ENCODE measurements at places on chromosomes 2 and 18.

DNA sequence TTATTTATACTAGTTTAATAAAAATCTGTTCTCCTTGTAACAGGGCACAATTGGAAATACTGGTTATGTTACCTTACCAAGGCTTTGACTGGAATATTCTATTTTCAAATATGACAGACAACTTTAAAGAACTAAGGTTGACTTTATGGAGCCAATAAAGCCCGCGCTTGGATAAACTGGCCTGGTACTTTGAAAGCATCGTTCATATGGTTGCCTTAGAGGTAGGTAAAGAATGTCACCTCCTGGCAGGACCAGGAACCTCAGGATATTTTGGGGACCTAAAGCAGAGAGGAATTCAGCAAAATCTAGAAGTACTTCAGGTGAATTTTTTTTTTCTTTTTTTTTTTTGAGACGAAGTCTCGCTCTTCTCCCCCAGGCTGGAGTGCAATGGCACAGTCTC is 71.2 kb upstream of the CREB1 start:
- DNase-seq = no peak

- no peak for DNase-seq
Observed at GRCh38 chr18:59686260-59686659, 11.0 kb downstream of the CCBE1 start.

DNA sequence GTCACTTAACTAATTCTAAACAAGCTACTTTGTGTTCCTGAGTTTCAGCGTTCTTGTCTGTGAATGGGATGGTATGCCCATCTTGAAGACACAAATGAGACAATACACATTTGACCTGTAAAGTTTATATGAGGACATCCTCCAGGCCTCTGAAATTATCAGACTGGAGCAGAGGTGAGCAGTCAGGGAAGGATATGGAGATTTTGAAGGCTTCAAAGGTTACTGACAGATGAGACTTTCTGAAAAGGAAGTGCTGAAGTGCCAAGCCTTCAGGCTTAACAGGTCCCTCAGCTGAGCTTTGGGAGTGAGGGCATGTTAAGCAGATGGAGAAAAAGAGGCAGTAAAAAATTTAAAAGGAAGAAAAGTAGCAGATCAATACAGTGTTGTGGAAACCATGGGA is 110.9 kb upstream of the FOSL2 start:
- DNase-seq = no peak

DNA sequence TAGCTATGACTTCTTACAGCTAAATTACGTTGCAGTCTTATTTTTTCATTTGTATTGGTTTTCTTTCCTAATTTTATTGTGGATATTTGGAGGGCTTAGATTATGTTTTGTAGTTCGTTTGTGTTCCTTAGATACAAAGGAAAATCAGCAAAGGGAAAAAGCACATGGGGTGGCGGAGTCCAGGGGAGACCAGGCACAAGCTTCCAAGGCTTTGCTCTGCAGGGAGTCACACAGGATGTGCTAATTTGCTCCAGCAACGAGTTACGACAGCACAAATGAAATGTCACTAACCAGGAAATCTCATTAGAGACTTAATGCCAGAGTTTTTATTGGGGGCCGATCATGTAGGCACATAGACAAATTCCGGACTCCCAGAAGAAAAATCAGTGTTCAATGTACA is 60.5 kb upstream of the CABYR start:
- DNase-seq = no peak

DNA sequence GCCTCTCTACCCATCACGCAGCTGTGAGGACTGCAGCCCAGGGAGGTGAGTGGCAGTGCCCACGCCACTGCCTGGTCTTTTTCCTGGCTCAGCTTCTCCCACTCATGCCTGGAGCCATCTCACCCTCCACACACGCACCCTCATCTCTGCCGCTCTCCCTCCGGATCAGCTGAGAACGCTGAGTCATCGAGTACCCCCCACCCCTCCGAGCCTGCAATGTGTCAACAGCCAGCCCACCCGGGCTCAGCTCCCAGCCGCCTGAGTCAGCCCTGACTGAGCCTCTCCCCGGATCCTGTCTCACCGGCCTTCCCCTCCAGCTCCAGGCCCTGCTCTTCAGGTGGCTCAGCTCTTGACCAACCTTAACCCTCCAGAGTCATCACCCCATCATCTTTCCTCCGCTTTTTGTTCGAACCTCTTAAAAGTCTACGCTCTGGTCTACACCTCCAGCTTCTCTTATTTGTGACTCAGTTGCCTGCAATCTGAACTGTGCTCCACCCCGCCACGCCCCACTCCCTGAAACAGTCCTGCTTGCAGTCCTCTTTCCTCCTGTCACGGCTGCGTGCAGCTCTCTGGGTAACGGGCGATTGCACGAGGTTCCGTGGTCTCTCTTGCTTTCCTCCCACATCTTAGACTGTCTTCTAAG is 94.4 kb upstream of the ASAP2 start:
- no peak for DNase-seq

GRCh38 chr2:174544156-174544555 is 53.4 kb downstream of the WIPF1 start:
- no peak for DNase-seq

DNA sequence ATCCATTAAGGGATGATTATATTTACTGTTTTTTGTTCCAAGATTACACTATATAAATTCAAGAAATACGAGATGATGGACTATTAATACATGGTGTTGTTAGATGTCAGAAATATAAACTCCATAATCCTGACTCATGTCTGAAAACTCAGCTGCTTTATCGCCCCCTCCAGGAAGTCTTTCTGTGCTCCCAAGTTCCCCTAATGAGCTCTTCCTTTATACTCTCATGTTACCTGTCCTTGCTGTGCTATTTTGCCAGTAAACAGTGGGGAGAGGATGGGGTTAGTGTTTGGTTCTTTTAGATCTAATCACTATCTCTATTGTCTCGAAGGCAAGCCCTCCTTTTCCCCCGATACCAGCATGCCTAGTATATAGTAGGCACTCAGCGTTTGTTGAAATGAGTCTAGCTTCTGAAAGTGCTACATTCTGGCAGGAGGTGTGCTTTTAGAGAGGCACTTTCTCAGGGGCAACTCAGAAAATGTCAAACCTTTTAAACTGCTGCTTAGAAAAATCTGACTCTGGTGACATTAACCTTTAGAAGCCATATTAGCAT is 21.4 kb upstream of the BARD1 start:
- no peak for DNase-seq

DNA sequence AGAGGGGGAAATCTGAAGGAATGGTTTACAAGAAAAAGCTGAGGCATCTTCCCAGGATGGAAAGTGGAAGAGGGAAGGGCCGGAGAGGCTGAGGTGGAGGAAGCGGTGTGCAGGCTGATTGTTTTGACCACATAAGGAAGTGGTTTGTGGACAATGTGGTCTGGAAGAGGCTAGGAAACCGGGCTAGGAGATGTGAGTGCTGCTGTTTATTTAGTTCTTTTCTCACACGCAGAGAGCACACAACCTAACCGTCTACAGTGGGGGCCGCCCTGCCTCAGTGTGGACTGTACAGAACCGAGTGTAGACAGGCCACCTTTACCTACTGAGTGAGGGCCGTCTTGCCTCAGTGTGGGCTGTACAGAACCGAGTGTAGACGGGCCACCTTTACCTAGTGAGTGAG is 251.7 kb upstream of the PXDN start:
- DNase-seq = peak; percentile 39

GRCh38 chr2:16005816-16006536 is 65.6 kb downstream of the MYCN start:
- peak; percentile 1 for DNase-seq

DNA sequence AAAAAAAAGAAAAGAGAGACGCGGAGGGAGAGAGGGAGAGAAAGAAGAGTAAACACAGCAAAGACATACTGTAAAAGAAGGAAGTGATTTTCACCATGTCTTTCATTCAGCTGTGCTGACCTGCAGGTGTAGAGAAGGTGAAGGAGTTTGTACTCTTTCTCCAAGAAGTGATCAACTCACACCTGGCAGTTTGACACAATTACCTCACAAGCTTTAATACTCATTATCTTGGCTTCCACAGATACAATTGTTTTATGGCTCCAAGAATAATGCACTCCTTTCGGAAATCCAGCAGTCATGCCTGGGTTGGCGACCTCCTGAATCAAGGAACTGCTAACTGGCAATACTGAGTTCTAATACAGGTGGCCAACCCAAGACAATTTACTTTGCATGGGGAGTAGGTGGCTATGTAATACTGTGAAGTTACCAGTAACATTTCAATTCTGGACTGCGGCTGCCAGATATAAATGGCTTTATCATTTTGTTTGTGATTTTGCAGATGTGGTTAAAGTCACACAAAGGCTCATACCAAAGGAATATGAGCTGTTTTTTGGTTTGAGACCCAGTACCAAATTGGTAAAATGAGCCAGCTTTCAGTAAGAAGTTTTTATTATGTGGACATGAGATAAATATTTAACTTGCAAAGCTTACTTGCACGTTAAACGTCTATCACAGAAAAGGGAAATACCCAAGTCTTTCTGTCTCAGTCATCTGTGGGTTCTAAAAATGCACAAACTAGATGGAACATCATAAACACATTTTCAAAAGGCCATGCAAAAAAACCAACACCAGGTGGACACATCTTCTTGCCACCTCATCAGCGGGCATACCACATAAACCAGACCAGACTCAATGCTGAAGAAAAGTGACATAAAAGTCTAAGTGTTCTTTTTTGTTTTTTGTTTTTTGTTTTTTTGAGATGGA is 69.3 kb downstream of the NCKAP5 start:
- no peak for DNase-seq

DNA sequence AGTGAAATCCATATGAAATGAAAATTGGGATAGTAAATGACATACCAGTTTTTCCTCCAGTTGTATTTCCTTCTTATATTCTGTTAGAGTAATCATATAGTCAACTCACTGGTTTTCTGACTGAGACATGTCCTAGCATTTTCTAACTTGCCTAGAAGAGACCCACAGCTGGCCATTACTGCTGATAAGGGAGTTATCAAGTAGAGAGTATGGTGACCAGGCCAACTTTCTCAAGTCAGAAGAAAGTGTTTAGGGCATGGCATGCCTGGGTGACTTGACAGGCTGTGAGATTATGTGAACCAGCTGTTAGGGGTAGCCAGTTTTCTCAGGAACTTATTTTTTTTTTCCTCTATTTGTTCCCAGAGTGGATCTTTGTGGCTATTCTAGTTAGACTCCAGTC is 81.2 kb downstream of the GPD2 start:
- no peak for DNase-seq

DNA sequence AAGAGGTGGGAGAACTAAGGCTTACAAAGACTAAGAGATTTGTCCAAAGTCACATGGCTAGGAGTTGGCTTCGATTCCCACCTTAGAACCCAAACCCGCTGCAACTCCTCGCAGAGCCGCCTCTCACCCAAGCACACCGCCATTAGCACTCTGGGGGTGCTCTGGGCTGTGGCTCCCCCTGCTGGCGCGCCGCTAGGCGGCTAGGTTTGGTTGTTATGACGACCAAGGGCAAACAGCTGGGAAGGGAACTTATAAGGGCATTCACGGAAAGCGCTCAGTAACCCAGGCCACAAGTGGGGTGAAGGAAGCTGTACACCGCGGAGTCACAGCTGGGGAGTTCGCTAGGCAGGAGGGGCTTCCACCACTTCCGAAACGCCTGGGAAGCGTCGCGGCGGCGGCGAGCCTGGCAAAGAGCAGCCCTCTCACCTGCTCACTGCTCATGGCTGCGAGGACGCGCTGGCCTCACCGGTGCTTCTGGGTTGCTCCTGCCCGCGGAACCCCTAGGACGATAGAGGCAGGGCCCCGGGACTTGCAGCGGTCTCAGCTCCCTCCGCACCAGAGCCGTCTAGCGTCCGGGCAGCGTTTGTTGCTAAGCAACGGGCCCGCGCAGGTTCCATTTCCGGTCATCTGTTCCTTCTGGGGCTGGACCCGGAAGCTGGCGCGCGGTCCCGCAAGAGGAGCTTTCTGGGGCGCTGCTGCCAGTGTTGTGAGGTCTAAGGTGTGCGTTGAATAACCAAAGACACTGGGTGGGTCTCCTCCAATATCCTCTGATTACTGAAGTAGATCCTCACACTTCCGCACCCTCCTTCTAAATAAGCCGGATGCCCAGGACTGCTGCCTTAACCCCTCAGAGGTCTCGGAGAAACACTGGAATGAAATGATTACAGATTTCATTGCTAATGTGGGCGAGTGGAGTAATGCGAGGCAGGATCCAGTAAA is at the start of gene DNAH7:
TSS of gene DNAH7 (minus strand) at position 567 of the 939 bp plus-strand sequence. CDS start at position 441, 126 bp downstream.
- DNase-seq = peak; percentile 94

- no peak for DNase-seq
Observed at GRCh38 chr18:47036298-47036874, 965 bp upstream of the ELOA2 start.

- DNase-seq = peak; percentile 63
Observed at GRCh38 chr2:151238527-151239487, 22.9 kb downstream of the RBM43 start.

DNA sequence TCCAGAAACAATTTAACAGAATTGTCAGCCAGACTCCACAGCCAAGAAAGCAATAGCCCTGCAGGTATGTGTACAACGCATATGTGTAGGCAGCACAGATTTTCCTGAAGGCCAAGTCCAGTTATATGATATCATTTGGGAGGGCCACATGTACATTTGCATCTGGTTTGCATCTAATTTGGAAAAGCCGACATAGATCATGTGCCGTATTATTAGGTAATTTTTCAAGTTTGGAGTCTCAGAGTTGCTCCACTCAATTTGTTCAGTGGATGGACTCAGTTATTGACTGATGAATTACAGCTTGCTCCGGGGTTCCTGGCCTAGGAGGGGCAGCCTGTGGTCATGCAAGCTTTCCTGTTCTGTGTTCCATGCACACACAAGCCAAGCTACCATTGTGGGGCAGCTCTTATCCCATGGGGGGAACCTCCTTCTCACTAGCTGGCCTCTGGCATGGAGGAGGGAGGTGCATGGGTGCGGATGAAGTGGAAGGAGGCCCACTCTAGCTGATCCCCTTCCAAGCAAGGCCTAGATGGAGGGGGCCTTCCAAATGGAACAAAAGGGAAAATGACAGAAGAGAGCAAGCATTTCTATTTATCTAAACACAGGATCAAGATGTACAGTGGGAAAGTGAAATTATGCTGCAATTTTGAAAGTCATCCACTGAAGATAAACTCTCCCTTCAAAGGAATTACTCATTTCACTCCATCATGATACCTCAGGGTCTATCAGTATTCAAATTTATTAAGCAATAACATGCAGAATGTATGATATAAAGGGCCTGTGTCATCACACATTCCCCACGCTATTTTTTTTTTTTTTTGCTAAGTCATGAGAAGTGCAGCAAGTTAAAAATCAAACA is 202.6 kb upstream of the SMAD2 start:
- peak; percentile 25 for DNase-seq

GRCh38 chr2:201070948-201071478 is 458 bp downstream of the HYCC2 start:
- DNase-seq = no peak

- DNase-seq = peak; percentile 86
Observed at GRCh38 chr2:64653109-64654062, at the start of gene SERTAD2. Gene SERTAD2 (minus strand): TSS chr2:64653913. CDS start chr2:64636871, 17,042 bp downstream.

GRCh38 chr2:26587994-26588393 is 53.2 kb downstream of the CIB4 start:
- no peak for DNase-seq

- DNase-seq = no peak
Observed at GRCh38 chr2:31011587-31011986, 126.7 kb downstream of the GALNT14 start.
